Stimulated activated CD4-positive, alpha-beta T cell treated with anti-CD3 and anti-CD28 coated beads, Interleukin-1b, Interleukin-23, amount 100 ng/mL, for 4 hours (primary cell): ENCODE measurements at places on chromosomes 4 and X.

DNA sequence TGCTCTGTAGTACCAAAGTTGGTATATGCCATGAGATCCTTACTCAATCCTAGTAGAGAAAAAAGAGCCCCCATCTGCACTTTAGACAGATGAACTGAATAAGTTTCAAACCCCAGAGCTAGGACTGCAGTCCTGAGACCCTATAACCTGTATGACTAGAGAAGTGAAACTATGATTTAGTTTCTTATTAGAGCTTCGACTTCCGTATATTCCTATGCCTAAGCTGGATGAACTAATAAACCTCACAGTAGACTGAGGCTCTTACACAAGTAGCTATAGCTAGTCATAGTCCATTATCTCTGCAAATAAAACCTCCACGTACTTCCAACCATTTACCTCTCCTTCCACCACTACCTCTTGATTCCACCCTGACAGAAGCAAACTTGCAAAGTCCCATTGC lies 6.3 kb upstream of the OTUD4 start:
- no peak for DNase-seq

- no peak for DNase-seq
These were observed 729 bp downstream of the GSX2 start for GRCh38 chr4:54100595-54101189.

DNA sequence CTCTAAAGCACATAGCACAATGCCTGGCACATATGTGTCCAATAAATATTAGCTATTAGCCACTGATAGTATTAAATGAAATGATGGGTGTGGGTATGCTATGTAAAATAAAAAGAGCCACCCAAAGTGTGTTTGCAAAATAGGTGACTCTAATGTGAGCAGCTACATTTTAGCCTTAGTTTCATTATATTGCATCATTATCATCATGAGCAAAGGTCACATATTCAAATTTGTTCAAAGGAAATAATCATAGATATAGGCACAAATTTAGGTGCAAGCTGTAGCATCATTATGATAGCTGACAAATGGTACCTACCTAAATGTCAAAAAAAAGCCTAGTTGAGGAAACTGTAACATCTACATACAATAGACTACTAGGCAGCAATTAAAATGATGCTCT lies 373.9 kb upstream of the FGF13 start:
- DNase-seq, result no peak

- DNase-seq, result no peak
These were observed 44.6 kb upstream of the ANKRD50 start for GRCh38 chr4:124757126-124757525.

DNA sequence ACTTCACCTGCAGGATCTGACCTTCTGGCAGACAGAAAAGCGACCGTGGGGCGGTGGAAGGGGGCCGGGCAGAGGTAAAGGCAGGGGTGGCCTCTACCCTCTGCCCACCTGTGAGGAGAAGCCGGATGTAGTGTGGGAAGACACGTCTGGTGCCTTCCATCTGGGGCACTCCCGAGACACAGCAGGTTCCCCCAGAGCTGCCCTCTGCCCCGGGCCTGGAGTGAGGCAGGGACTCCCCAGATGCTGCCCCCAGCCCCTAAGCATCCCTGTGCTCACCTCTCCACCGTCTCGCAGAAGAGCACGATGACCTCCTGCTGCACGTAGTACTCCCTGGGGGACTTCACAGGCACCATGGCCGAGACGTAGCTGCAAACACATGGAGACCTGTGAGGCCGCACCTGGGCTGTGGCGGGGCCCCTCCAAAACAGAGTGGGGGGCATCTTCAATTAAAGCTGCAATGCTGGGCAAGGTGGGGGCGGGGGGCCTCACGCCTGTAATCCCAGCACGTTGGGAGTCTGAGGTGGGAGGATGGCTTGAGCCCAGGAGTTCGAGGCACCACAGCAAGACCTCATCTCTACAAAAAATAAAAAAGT lies 75.3 kb upstream of the MXD4 start:
- no peak for DNase-seq

- no peak for DNase-seq
These were observed 19.5 kb upstream of the NOCT start for GRCh38 chr4:138996090-138996489.

DNA sequence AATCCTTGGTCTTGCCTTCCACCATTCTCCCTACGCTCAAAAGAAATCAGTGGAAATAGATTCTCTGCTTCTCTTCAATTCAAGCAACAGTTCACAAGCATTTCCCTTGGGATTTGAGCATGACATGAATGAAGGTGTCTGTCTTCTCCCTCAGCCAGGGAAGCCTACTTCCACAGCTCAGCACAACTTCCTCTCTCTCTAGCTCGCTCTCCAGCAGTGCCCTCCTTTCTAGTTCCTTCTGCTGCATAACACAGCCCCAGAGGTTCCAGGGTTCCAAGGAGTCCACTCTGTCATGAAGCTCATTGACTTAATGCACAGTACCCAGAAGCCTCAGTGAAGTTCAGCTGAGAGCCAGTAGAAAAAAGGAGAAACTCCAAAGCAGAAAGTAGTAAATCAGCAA lies 81.3 kb downstream of the PLS3 start:
- no peak for DNase-seq

DNA sequence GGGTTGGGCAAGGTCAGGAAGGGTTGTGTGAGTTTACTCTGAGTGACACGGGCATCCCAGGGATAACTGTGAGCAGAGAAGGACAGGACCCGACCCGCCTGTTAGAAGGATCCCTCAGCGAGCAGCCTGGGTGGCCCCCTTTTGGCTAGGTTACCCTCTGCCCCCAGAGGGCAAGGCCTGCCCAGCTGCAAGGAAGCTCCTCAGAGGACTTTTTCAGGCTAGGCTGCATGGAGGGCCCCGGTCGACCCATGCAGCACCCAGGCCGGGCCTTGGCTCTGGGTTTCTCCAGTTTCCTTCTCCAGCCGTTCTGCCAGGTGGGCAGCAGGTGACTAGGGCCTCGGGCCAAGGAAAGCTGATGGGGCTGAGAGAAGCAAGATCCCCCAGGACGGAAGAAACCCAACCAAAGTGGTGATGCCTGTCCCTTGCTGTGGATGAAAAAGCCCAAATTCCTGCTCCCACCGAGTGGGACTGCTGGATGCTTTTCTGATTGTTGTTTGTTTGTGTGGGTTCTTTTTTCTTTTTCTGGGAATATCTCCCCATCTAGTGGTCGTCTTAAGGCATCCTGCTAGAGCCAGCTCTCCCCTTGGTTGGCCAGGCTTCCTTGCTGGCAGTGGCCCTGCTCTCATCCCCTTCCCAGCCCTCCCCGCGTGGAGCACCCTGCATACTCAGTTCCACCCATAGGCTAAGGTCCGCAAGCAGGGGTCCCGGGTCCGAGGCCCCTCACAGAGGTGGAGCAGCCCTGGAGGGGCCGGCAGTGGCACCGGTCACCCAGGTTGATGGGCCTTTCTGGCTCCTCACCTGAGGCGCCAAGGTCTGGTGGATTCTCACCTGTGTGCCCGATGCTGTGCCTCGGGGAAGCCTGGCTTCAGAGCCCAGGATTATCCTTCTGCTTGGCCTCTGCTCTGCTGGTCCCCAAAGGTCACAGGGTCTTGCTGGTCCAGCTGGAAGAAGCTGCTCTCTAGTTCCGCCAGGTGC lies 1.8 kb downstream of the ZFP92 start:
- no peak for DNase-seq

DNA sequence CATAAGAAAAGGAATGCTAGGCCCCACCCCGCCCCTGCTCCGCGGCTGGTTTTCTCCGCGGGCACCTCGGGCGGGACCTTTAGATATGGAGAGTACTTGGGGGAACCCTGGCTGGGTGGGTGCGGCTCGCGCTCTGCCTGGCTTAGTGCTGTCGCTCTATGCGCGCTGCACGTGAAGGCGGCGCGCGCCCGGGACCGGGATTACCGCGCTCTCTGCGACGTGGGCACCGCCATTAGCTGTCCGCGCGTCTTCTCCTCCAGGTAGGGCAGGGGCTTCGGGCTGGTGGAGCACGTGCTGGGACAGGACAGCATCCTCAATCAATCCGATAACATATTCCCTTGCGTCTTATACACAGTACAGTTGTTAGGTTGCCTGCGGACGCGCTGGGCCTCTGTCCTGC lies 56.0 kb downstream of the MAGEB10 start:
- DNase-seq, result no peak

- no peak for DNase-seq
These were observed 149.9 kb downstream of the FGF16 start for GRCh38 chrX:77597090-77597489.

DNA sequence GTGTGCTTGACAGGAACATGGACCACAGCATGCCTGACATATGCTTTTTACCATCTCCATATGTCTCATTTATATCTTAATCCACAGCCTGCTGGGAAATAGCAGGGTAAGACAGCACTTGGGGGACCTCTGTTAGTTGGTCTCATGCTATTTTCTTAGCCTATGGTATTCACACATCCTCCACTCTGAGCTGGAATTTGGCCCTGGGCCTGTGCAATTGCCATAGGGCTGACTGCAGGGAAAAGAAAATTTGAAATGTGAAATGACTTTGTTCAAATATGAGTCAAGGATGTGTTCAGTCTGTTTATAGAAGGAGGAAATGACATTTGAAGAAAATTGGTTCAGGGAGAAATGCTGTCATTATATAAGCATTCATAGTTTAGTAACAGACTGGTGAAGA lies 9.6 kb upstream of the MAP7D3 start:
- DNase-seq, result no peak

DNA sequence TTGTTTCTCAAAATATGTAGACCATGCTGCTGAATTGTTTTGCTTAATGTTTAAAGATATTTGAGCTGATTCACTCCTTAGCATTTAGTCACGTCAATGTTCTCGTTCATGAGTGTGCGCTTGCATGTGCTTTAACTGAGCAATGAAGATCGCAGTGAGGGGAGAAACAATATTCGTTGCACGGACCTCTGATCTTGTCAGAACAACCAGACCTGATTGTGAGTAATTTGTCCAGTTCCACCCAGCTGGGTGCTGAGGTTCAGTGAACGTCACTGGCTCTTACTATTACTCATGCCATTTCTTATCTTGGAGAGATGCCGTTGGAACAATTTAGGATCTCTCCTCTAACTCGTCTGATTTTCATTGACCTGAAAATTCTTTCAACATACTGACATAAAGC lies 15.0 kb upstream of the PRKX start:
- no peak for DNase-seq

DNA sequence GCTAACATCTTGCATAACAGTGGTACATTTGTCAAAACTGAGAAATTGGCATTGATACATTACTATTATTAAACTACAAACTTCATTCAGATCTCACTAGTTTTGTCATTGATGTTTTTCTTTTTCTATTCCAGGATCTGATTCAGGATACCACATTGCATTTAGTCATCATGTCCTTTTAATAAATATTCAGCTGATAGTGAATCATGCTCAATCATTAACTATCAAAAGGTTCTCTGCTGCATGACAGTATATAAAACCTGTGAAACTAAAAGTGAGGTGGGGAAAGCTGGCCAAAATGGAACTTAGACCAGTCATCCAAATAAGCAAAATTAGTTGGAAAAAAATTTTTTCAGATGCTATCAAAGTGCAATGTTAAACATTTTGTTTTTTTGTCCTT lies 28.1 kb upstream of the HS6ST2 start:
- DNase-seq, result no peak

DNA sequence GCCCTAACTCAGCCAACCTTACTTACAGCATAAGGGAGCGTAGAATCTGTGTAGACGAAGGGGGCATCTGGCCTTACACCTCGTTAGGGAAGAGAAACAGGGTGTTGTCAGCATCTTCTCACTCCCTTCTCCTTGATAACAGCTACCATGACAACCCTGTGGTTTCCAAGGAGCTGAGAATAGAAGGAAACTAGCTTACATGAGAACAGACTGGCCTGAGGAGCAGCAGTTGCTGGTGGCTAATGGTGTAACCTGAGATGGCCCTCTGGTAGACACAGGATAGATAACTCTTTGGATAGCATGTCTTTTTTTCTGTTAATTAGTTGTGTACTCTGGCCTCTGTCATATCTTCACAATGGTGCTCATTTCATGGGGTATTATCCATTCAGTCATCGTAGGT lies 14.6 kb downstream of the PLP1 start:
- DNase-seq, result no peak
